ENCODE measurements at places on chromosomes 2 and 18.

- DNase-seq, result no peak
These were observed 579.2 kb downstream of the BCL11A start for GRCh38 chr2:59974051-59974766.

- DNase-seq, result no peak
These were observed 58.6 kb upstream of the CHN1 start for GRCh38 chr2:175063741-175064140.

- DNase-seq, result no peak
These were observed 17.3 kb upstream of the RHOB start for GRCh38 chr2:20429528-20429927.

DNA sequence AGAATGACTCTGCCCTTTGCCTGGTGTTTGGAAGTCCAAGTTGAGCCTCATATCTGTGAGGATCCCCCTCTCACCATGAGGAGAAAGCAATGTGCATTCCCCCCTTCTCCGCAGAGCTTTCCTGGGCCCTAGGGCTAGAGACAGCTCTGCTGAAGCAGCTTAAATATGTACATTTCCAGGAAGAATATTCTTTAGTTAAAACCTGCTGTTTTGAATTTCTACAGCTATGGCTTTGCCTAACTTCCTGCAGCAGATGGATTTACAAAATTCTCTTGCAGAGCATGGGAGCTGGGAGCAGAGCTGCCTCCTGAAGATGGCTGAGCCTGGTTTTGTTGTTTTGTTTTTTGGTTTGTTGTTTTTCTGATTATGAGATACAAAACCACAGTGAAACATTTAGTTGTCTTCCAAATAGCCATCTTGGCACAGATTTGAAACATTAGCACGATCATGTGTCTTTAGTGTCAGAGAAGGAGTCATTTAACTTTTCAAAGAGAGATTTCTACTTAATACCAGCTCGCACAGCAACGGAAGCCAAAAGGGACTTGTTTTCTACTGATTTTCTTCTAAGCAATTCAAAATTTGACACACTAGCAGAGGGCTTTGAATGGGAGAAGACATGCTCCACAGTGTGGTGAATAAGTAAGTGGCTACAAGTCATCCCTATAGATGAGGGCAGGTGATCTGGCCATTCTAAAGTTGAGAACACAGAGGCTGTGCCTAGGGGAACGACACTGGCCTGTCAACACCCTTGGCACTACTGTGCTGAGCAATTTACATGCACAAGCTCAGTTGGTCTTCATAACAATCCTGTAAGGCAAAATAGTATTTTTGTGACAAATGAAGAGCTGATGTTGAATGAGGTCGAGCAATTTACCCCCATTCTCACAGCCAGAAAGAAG lies 222.6 kb downstream of the MREG start:
- DNase-seq, result no peak

DNA sequence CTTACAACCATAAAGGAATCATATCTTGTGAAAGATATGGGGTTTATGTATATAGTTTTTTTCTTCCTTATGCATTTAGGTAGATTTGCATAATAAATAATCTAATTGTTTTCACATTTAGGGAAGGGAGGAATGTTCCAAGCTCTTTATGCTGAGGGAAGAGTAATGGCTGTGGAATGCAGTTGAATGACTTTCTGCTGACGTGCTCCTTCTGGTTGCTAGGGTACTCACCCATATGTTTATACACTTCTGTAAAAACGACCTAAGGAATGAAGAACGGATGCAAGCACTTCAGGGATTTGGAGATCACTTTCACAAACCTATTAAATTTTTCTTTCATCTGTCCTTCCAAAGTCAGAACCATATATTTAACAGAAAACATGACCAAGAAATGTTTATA lies 29.2 kb upstream of the PPP4R1 start:
- no peak for DNase-seq

DNA sequence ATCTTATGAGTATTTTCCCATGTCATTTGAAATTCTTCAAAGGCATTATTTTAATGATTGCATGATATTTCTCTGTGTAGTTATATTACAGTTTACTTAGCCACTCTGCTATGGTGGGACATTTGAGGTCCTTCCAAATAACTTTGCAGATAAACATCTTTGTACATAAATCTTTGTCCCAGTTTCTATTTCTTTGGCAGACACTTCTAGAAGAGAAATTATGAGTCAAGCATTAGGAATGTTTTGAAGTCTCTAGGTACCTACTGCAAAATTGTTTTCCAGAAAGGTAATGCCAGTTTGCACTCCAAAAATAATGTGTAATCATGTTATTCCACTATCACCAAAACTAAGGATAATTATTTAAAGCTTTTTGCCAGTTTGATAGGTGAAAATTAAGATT lies 149.7 kb downstream of the EN1 start:
- no peak for DNase-seq

GRCh38 chr2:201436141-201436540 lies 15.1 kb downstream of the TRAK2 start:
- DNase-seq, result no peak

DNA sequence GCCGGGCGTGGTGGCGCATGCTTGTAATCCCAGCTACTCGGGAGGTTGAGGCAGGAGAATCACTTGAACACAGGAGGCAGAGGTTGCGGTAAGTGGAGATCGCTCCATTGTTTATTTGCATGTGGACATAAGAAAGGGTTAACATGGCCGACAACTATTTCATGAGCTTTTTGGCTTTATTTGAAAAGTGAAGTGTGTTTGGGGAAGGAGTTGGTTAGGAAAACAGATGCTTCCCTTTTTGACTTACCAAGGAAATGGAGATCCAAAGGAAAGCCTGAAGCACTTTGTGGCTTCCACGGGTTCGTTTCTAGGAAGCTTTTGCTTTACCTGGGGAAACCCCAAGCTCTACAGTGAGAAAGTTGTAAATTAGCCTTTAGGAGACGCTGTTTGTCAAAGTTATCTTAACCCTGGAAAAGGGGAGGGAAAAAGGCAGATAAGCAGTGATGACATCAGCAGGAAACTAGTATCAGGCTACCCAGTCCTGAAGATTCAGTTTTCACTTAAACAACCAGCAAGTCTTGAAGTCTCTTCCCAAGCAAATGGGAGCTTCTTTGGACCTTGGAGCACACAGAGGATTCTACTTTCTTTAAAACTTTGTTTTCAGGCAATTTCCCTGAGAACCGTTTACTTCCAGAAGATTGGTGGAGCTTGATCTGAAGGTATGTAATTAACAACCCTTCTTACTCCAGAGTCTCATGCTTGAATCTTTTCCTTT lies at the start of gene CASP10:
Gene CASP10, plus strand, starts transcription at position 492 of the 715 bp plus-strand sequence. CDS start 2,637 bp downstream, outside the sequence.
- peak; percentile 24 for DNase-seq

- no peak for DNase-seq
These were observed 516.7 kb downstream of the LRRTM4 start for GRCh38 chr2:77005522-77005921.

DNA sequence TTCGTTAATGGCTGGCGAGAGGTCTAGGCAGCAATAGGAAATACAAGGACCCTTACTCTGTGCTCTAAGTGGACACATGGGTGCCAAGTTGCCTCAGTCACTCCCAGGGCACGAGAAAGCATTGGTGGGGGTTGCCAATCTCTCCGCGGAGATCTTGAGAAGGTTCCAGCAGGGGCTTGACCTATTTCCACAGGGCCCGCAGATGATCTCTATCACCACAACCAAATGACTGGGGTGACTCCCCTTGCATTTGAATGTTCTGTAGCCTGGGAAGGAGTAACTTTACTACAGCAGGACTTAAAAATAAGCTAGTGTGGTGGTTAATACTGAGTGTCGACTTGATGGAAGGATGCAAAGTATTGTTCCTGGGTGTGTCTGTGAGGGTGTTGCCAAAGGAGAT lies 8.1 kb downstream of the CDC42EP3 start:
- no peak for DNase-seq

GRCh38 chr2:127208313-127208712 lies 11.8 kb downstream of the CYP27C1 start:
- DNase-seq, result no peak

- DNase-seq, result no peak
These were observed 114.9 kb upstream of the AGAP1 start for GRCh38 chr2:235378944-235379343.

GRCh38 chr2:160973991-160974390 lies 186.2 kb upstream of the TANK start:
- DNase-seq, result no peak

GRCh38 chr2:46062637-46063412 lies 234.4 kb upstream of the EPAS1 start:
- DNase-seq, result peak; percentile 51

DNA sequence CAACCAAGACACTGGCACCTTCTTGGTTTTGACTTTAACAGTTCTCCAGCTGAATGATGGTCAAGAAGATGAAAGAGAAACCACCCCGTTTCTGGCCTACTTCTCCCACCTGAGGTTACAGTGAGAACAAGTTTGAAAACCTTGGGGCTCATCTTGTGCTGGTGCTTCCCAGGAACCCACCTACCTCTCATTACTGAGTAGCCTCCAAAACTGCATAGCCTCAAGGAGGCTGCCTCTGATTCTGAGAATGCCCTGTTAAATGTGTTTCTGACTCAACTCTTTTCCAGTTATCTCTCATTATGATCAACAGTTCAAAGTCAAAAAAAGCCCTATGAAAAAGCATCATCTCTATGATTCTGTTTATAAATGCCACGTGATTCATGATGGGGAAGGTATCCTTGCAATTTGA lies 121.9 kb downstream of the CACNB4 start:
- no peak for DNase-seq

GRCh38 chr2:144237108-144237507 lies 282.8 kb downstream of the ZEB2 start:
- DNase-seq, result no peak
